ENCODE measurements at places on chromosomes 3 and 15.
A peak's percentile ranks its signal among the peaks of the same experiment; 100 is the strongest.

DNA sequence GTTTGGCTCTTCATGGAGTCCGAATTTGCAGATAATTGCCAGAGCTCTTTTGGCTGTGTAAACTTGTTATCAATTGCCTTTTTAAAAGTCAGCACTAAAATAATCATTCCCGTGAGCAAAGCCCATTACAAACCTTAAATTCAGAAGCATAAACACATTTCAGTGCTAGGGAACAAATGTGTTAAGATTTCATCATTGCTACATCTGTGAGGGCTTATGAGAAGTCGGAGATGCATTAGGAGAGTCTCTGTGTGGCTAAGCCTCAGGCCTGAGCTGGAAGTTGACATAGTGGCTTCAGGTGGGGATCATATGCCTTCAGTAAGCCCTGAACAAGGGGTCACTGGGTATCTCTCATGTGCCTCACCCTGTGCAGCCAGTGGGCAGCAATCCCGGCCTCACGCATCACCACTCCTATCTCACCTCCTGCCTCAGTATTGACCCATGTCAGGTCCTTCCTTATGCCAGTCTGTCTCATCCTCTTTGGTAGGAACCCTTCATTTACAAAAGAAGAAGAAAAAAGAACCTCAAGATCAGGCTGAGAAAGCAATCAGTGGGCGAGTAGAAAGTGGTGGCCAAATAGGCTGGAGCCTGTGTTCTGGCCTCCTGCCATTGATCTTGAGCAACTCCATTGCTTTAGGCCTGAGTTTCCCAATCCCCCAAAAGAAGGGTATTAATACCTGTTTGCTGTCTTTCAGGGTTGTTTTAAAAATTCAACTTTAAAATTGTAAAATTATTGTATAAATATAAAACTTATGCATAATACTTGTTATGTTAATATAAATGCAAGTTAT lies 233.5 kb downstream of the IL20RB start:
- DNase-seq, result no peak

- no peak for DNase-seq
These were observed 5.1 kb downstream of the DPH6 start for GRCh38 chr15:35540885-35541284.

DNA sequence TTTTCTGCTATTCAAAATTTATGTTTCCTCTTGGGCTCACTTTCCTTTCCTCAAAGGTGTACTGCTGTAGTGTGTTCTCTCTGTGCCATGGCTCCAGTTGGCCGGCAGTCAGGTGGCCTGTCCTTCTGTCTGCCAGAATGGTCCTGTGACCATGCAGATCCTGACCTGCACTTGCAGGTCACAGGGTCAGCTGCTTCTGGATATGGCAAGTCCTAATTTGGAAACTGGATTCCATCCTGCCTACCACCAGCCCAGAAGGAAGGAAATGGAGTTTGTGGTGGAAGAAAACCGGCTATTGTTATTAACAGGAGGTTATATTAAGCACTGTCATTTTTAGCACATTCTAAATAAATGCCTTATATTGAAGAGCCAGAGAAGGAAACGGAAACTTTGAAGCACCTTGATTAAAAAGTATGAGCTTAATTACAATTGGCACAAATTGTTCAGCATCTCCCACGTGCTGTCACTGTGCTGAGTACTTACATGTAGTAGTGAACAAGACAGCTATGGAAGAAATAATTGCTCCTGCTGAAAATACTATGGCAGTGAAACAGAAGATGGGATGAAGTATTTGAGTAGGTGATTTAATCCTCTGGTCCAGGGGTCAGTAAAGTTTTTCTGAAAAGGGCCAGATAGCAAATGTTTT lies 362.8 kb downstream of the PTPRG start:
- no peak for DNase-seq

DNA sequence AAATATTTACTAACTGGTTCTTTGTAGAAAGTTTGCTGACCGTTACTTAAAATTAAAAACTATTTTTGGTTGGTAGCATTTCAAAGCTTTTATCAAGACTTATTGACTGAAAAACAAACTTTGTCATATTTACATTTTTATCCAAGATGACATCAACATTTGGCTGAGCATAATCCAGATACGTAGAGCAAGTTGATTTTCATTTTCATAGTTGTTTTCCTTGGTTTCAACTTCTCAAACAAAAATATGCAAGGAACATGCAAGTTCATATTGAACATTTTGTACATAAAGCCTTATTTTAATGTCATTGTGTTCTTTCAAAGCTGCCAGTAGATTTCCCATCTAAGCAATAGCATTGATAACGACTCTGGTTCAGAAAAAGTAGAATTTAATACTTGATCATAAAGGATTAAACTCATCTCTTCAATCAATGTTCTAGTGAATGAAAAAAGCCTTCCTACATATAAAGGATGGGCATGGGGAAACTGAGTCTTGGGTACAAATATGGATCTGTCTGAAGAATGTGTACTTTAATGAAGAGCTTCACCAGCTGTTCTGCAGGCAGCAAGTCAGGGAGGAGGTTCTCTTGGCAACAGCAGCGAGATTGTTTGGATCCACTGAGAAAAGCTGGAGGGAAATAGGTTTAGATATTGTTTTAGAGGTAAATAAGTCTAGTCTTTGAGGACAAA lies 5.6 kb downstream of the RAB8B start:
- no peak for DNase-seq

DNA sequence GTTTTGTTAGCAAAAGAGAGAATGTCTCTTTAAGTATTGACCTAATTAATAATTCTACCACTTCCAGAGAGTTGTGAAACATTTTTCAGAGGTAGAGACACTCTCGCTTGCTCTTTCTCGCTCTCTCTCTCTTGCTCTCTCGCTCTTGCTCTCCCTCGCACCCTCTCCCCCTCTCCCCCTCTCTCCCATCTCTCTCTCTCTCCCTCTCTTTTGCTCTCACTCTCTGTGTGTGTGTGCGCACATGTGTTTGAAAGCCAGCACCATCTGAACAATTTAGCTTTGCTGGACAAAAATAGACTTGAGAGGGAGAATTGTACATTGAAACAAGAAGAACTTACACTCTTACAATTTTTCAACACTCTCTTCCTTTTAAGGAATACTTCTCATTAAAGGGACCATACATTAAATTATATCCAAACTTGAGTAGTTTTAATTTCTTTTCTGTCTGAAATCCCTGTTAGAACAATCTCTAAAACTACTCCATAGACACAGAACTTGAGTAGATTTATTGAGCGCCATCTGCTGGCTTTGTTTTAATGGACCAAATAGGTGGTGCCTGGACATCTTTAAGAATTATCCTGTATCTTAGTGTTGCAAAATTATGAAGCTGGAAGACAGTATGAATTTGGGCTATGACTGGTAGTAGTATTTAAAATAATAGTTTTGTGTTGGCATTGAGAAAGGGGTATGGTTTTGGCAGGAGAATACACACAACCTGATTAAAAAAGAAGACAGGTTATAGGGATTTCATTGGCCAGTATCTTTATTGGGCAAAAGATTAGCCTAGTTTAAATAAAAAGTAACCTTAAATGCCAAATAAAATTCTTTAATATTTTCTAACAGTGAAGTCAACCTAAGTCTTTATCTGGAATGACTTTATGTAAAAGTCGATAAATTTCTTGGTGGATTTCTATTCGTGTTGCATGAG lies 124.6 kb downstream of the AKAP13 start:
- DNase-seq, result peak; percentile 80

GRCh38 chr3:189171707-189172106 lies at the start of gene TPRG1:
TPRG1 (plus strand) TSS chr3:189171971; CDS start chr3:189207385, 35,414 bp downstream.
- DNase-seq, result no peak
